Amygdala (tissue), 56 donors: ENCODE measurements at places on chromosomes 7 and 10.

GRCh38 chr7:35727571-35727970, 32.6 kb upstream of the HERPUD2 start:
- no peak for DNase-seq

DNA sequence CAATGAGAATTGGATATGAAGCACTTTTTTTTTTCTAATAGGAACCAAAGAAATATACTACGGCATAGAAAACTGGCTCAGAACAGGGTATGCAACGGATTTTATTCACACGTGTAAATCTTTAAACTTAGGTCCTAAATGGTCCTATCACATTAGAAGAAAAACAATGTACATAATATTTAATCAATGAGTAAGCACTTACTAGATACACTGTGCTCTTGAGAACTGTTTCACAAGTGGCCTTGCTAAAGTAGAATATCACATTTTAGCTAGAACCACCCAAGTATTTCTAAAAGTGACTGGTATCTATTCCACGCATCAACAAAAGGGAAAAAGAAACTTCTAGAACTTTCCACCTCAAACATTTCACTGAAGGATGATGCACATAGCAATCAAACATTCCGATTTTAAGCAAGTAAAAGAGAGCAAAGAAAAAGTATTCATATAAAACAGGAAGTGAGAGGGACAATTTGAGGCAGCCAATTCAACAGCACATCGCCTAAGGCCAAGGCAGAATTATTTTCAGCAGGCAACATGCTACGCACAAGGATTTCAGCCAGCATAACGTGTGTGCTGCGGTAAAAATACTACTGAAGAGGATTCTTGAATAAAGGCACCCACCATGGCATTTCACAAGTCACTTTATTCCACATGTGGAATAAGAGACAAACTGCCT, 55.8 kb downstream of the PARD3 start:
- no peak for DNase-seq

- DNase-seq: no peak
Observed at GRCh38 chr10:84818961-84819360, 490.6 kb downstream of the CCSER2 start.

DNA sequence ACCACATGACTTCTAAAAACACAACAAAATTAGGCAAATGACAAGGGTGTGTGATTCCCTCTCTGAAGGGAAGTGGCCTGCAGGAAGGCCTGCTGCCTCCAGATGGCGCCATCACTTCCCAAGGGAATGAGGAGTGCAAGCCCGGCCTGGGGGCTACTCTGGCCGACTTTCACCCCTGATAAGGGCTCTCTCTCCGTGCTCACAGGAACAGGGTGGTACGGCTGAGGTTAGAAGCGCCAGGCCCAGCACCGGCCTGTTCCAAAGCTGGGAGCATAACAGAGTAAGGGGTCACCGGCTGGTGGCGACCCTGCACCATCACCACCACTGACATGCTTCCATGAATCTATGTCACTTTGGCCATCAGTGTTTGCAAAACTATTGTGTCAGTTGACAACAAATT, 13.1 kb downstream of the RBP3 start:
- DNase-seq: no peak

GRCh38 chr10:120076996-120077706, 184.6 kb downstream of the SEC23IP start:
- no peak for DNase-seq

DNA sequence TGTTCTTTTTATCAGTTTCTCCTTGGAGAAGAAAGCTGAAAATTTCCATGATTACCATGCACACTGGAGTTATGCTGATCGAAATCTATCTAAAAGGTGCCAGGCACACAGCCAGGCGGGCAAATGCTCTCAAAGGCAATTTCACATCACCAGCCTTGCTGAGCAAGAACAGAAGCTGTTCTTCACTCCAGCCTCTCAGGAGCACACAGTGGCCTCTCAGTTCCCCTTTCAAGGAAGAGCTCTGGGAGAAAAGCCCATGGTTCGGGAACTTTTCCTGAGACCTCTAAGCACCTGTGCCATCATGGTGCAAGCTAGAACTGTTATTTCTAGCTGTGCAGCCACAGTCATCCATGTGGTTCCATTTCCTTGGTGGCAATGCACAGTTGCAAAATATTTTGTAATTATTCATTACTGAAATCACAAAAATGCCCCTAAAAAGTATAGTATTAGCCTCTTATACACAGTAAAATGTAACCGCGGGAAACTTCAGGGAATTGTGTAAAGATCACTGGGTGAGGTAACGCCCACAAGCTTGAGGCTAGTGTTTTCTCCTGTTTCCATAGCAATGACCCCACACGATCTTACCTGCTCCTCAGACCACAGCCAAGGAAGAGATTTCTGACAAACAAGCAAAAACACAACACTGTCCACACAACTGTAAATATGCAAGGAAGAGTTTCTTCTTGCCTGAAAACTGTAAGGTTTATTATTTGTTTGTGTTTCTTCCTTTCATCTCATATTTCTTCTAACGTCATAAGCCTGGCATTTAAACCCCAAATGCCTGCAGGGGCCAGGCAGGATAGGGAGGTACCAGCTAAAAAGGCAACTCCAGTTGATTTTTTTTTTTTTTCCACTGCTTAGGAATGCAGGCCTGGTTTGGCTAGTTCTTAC, 121.2 kb downstream of the FAM107B start:
- peak; percentile 9 for DNase-seq

GRCh38 chr7:25752154-25752553, 399.8 kb upstream of the NFE2L3 start:
- DNase-seq: no peak

- DNase-seq: no peak
Observed at GRCh38 chr10:124509880-124510632, 48.4 kb downstream of the LHPP start.

DNA sequence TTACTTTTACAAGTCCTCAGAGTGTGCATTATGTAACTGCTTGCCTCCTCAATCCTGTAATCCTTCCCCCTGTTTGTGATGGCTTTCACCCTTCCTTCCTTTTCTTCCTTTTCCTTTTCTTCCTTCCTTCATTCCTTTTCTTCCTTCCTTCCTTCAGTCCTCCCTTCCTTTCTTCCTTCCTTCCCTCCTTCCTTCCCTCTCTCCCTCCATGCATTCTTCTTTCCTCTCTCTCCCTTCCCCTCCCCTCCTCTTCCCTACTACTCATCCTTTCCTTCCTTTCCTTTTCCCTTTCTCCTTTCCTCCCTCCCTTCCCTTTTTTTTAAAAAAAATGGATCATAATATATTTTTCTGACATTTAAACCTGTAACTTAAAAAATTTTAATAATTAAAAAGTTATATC, 22.2 kb upstream of the ABCA13 start:
- DNase-seq: no peak

DNA sequence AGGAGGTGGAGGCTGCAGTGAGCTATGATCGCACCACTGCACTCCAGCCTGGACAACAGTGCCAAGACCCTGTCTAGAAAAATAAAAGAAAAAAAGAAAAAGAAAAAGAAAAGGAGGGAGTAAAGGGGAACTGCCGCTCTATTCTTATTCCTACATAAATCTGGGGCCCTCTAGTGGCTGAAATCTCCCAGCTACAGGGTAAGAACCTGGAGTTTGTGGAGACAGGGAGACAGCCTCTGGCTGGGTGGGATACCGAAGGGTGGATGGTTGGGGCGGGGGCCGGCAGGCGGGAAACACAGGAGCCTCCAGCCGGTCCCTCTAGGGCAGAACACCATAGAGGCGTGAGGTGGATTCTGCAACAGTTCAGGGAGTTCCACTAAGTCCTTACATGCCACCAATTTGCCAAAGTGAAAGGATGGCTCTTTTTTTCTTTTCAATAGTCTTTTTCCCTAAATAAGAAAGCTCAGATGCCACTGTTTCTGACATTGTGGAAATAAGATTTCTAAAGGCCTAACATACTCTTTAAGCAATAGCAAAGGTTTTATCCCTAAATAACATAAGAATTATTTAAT, 117.3 kb downstream of the SVIL start:
- DNase-seq: peak; percentile 3

- DNase-seq: no peak
Observed at GRCh38 chr10:18211862-18212261, 71.6 kb downstream of the CACNB2 start.

DNA sequence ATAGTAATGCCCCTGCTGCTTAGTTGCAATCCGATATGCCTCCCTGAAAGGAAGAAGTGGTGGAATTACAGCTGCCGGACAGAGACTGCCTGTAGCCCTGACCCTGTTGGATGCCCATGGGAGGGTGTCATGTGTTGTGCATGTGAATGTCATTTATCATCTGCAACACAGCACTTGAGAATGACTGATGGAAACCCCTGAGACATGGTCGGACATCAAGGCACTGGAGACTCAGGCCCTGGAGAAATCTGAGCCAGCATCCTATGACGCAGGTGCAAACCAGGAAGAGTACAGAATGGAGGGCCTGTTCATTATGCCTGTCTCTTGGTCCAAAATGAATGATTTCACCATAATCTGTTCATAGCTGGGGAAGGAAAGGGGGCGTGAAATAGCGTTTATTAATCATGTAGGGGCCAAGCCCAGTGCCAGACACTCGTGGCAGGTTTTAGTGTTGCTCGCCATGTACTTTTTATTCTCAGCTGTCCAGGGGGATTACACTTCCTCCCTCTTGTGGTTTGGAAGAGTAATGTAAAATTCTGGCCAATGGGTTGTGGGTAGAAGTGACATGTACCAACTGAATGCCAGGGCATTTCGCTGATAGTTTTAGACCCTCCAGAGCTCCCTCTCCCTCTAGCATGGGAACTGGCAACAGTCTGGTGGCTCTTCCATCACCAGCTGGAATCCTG, 23.0 kb upstream of the LEP start:
- no peak for DNase-seq

DNA sequence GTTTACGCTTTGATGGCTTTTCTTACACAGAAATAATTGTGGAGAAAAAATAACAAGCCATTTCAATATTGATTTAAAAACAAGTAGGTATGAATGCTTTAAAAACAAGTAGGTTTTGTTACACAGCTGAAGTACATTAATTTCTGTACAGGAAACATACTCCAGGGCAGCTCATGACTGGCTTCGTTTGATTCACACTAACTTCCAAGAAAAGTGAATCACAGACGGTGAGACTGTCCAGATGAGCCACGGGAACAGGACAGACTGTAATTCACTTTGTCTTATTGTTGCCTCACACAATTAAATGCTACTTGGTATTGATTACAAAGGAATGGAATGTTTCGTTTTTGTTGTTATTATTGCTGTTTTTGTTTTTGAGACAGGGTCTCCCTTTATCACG, 26.6 kb upstream of the SNX10 start:
- no peak for DNase-seq

DNA sequence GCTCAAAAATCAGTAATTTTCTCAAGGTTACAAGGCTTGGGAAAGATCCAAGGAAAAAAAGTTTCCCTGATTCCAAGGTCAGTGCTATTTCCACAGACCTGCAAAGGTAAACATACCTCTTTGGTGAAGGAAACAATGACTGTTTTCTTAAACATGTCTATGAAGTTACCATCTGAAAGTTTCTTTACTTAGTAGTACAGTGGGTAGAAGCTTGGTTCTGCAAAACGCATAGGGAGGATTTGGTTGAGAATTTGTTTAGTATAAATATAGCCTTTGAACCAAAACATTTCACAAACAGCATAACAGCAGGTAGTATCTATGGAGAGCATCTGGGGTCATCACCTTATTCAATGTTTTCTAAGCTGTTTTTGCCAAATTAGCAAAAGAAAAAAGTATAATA, 169.6 kb downstream of the CCSER2 start:
- no peak for DNase-seq

DNA sequence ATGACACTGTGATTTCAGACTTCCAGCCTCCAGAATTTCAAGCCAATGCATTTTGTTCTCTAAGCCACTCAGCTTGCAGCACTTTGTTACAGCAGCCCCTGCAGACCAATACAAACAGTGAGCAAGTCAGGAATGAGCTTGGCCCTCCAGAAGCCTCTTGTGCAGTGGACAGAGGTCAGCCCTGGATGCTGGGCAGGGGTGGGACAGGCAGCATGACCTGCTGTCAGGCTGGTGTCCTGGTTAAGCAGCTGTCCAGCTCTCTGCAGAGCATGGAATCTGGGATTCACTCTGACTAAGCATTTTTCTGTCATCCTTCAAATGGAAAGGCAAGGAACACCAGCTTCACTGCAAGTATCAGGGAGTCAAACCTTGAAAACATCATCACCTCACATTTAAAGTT, 85.5 kb upstream of the GDF10 start:
- DNase-seq: no peak

DNA sequence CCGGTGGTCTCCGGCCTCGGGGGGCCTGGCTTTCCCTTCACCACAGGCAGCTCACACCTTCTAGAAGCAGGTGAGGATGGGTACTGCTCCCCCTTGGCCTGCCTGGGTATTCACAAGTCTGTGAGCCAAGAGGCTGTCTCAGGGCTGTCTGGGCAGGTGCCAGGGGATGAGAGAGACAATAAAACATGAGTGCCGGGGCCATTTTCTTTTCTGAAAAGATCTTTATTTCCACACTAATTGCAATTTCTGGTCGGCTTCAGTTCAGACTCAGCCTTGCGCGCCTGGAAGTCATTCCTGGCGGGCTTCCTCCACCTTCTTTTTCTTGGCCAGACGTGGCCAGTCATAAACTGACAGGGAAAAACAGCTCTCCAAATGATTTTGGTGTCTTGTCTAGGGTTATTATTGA, 171.2 kb downstream of the ARHGAP12 start:
- no peak for DNase-seq

- no peak for DNase-seq
Observed at GRCh38 chr10:72320676-72321247, 34.0 kb downstream of the DNAJB12 start.

DNA sequence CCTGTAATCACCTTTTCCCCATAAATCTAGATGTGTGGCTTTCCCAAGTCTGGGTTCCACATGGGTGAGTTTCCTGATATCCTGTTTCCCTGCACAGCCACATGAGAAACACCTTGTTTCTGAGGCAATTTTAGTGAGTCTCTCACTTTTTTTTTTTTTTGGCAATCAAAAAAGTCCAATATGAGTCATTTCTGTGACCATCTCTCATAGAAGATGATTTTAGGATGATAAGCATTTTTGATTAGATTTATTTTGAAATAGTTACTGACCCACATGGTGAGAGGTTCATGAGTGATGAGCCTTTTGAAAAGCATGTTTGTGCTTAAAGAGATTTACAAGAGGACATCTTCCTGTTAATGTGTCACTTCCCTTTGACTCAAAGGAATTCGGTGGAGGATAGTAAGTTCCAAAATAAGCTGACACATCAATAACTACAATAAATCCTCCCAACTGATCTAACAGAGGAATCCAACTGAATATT, 464.0 kb downstream of the INHBA start:
- no peak for DNase-seq

GRCh38 chr10:123203393-123204126, 49.4 kb downstream of the BUB3 start:
- DNase-seq: no peak

DNA sequence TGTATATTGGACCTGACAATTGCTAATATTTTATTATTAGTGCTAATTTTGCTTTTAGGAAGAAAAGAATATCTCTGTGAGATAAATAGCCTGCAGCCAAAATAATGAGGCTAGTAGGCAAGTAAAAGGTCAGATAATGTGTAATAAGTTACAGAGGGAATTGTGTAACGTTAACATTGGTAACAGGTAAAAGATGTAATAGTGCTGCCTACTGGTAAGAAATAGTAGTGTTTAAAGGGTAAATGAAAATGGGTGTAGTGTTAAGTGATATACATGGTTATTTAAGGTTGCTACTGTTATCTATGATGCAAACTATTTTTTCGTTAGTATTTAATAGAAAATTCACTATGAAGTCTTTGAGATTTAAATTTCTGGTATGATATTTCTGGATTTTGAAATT, 9.2 kb upstream of the FOXP2 start:
- DNase-seq: no peak
